OCI-M1 (cell line): ENCODE measurements at places on chromosomes 11 and 22.
A peak's percentile ranks its signal among the peaks of the same experiment; 100 is the strongest.

DNA sequence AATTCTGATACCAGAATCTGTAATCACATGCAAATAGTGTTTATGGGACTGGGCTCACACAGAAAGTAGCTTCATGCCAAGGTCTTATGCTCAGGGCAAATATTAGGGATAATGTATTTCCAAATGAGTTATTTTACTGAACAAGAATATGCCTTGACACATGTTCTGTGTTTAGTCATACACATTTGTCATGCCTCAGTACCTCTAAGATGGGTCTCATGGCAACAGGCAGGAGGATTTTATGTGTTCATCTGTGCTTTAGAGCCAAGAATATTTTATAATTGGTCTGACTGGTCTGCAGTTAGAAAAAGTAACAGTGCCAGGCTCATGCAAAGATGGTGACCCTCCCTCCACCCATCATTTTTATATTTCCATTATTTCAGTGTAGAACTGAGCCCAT lies 49.1 kb downstream of the JAM3 start:
- DNase-seq: no peak

- DNase-seq: no peak
These were observed 185.5 kb downstream of the TRIM29 start for GRCh38 chr11:119952441-119952840.

DNA sequence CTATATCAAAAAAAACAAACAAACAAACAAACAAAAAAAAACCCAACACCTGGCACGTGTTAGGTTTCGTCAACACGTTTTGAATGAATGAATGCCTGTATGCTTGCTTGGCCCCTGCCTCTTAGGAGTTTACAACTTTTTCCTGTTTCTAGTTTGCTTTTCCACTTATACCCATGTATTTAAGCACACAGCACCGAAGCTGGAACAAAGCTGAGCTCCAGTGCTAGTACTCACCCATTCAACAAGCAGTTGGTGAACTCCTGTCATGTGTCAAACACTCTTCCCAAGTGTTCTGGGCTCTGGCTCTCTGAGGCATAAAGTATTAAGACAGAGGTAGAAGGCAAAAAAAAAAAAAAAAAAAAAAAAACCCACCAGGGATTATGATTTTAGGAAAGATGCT lies 599.3 kb downstream of the BUD13 start:
- no peak for DNase-seq

DNA sequence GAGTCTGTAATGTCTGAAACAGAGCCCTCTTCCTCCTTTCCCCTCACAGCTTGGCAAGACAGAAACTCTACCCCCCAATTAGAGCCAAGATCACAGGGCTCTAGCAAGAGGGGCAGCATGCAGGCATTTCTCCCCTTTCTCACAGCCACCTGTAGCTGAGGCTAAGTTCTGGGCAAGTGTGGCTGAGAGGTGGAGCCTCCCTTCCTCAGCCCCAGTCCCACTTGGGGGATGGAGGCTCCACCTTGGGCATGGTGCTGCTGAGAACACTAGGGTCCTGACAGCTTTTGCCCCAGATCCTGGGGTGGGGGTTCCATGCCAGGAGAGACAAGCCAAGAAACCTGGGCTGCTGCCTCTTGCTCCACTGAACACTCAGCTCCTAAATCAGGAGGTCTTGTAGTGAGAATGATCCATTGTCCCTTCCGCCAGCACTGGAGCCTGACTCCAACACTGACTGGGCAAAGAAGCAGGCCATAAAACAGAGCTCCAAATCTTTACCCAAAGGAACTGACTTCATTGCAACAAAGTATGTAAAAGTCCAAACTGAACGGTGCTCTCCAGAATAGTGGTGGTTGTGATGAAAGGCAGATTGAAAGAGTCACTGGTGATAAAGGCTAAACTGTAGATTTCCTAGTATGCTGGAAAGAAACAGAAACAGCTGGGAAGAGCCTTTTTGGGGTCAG lies 25.6 kb downstream of the NARS2 start:
- DNase-seq: peak; percentile 85

- no peak for DNase-seq
These were observed 857.2 kb upstream of the TENM4 start for GRCh38 chr11:80297858-80298632.
